ENCODE measurements at places on chromosomes 2 and 18.

GRCh38 chr2:187475499-187476248 lies 27.6 kb upstream of the CALCRL start:
- peak; percentile 10 for DNase-seq

- no peak for DNase-seq
These were observed 238.3 kb downstream of the SLC8A1 start for GRCh38 chr2:40213619-40214018.

DNA sequence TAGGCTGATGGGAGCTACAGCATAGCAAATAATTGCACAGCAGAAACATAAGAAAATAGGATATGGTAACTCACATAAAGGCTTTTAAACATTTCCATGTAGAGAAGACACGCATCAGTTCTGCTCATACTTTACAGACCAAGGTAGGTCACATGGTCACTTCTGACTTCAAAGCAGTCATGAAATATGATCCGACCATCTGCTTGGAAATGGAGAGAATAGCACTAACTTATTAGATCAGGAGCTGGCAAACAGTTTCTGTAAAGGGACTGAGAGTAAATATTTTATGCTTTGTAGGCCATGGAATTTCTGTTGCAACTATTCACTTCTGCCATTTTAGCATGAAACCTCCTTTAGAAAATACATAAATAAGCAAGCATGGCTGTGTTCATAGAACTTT lies 936.6 kb upstream of the FANCL start:
- no peak for DNase-seq

GRCh38 chr2:62467475-62468321 lies 38.3 kb downstream of the TMEM17 start:
- no peak for DNase-seq

- DNase-seq, result no peak
These were observed 139.6 kb downstream of the PAX3 start for GRCh38 chr2:222159221-222159620.

- no peak for DNase-seq
These were observed 40.2 kb downstream of the ONECUT2 start for GRCh38 chr18:57475408-57475807.

All from CD4-positive, alpha-beta T cell treated with Interleukin-4 for 4 hours (primary cell).